ENCODE measurements at places on chromosomes 5 and 9.

DNA sequence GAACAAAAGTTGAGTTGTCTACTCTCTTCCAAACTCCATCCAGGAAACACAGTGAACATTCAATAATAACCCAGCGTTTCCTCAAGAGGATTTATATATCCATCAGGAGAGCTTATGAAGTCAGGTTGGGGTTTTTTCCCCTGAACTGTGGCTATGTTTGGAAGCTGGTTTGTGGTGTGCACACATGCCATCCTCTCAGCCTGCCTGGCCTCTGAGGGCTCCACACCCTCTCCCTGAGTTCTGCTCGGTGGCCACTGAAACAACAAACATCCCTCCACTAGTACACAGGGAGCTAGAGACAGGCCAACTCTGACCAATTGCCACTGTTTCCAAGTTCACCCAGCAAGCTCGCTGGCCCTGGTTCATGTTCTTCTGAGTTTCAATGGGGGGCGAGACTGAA is 35.7 kb downstream of the SMIM23 start:
- no peak for DNase-seq

- DNase-seq, result no peak
Observed at GRCh38 chr5:153823036-153823435, 215.7 kb downstream of the FAM114A2 start.

DNA sequence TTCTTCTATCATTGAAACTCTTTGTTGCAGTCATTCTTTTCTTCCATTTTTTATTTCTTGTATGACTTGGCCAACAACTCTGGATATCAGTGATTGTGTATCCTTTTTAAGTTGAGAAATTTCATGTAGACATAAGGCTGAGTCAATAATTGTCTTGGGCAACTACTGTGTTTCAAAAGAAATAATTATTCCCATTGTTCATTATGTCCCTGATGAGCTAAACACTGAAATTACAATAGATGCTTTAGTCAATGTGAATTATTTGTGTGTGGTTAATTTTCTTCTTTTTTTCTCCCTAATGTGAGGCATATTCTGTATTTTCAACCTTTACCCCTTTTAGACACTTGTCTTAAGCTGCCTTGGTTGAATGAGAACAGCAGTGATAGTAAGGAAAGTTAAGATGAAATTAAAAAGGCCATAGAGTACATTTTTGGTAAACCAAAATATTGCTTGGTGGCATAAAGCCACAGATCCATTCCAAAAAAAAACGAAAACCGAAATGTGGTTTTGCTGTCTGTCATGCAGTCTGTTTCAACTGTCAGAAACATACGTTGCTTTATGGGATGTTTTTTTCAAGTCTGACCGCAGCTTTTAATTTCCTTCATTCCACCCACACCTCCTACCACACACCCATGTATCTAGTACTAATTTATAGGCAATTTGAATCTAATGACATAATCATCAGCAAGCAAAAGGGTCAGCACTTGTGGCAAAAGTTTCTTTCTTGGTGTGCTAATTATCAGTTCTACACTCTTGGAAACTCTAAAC is 21.1 kb downstream of the TLE4 start:
- no peak for DNase-seq

- DNase-seq, result no peak
Observed at GRCh38 chr5:109328626-109329025, 81.1 kb downstream of the PJA2 start.

DNA sequence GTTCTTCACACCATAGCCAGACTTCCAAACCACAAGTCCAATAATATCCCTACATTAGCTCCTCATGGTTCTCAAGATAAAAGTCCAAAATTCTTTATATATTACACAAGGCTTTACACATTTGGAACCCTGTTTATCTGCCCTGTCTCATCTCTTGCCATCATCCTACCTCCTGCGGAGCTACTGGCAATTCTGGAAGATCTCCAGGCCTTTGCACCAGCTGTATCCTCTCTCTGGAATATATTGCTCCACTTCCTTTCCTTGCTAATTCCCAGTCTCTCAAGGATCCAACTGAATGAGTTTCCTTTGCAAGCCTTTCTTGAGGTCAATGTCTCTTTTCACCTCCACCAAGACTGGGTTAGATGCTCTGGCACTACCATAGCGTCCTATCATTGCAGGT is 41.3 kb upstream of the MIER3 start:
- no peak for DNase-seq

- no peak for DNase-seq
Observed at GRCh38 chr5:56419667-56420066, 186.5 kb upstream of the ANKRD55 start.

- no peak for DNase-seq
Observed at GRCh38 chr9:78970375-78970774, 601.4 kb upstream of the TLE4 start.

- no peak for DNase-seq
Observed at GRCh38 chr5:10666531-10667299, 94.3 kb downstream of the DAP start.

DNA sequence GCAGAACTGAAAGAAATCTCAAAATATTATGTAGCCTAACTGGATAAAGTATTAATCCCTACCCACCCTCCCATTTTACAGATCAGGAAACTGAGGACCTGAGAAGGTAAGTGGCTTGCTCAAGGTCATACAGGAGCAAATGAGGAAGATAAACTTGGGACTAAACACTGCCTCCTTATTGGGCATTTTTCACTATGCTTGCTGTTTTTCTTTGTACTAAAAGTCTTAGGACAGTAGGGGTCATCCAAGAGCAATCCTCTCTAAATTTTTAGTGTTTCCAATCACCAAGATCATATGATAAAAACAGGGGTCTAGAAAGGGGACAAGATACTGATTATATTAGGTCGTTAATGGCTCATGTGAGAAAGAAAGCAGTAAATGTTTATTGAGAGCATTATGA is 80.8 kb downstream of the RORB start:
- no peak for DNase-seq

- no peak for DNase-seq
Observed at GRCh38 chr9:78316166-78316892, 19.4 kb downstream of the PSAT1 start.

DNA sequence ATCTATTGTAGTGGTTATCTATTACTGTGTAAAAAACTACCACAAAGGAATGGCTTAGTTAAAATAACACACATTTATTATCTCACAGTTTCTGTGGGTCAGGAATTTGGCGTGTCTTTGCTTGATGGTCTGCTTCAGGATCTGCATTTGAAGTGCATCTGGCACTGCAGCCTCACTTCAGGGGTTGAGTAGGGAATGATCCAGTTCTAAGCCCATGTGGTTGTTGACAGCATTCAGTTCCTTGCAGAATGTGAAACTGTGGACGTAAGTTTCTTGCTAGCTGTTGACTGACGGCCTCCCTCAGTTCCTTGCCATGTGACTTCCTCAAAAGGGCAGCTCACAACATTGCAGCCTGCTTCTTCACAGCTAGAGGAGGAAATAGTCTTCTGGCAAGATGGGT is 2.1 kb upstream of the OGN start:
- no peak for DNase-seq

DNA sequence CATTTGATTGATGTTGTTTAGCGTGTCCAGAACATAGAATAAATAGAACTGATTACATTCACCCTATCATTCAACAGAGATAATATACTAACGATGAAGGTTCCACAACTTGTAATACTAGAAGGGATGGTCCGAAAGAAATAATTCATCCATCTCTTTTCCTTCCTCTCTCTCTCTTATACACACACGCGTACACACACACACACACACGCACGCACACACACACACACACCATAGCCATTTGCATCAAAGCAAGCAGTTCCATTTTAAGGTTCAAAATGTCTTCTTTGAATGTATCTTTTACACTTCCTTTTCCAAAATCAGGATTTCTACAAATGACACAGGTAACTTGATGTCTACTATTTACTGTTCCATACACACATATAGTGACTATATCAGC is 887 bp downstream of the GDA start:
- no peak for DNase-seq

- no peak for DNase-seq
Observed at GRCh38 chr9:131732636-131733289, 7.1 kb downstream of the RAPGEF1 start.

GRCh38 chr5:2736872-2737271 is 14.6 kb downstream of the IRX2 start:
- no peak for DNase-seq

DNA sequence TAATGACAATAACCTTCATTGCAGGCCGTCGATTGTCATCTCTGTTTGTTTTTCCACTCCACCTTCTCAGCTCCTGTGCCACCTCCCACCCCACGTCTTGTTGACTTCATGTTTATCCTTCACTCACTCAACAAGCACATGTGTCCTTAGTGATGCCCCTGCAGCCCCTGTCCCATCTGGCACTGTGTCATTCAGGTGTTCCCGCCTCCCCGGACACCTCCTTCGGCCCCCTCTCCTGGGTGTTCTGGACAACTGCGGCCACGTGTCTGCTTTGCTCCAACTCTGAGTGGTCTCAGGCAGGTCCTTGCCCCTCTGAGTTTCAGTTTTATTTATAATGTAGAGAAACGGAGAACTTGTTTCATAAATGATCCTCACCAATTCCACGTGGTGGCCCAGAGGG is 91.0 kb upstream of the COL5A1 start:
- DNase-seq, result no peak

DNA sequence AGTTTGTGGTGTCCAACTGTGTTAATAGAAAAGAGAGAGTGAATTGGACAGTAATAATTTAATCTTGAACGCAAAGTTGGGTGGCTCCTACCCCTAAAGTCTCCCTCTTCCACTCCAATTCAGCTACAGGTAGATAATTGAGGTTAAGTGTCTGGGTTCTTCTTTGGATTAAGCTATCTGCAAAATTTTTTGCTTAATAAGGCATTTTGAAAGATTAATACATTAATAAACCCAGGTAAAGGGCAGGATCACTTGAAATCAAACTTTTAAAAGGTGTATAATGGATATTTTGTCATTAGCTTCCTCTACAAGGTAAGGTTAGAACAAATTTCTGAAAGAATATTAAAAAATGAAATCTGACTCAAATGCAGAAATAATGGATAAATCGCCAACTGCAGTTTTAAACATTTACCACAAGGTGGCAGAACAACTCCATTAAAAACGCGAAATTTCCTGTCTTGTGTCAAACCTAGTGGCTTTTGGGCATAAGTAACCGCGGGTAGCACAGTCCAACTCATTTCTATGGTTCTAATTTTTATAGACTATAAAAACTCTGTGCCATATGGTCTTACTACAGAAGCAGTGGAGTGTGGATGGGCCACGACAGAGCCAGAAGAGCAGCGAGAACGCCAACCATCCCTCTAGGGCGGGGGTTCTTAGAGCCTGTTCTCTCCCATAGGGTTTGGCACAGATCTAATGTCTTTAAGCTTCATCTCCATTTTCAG is 276.5 kb downstream of the ARHGEF28 start:
- peak; percentile 67 for DNase-seq

GRCh38 chr5:57561231-57561842 is 78.7 kb upstream of the ACTBL2 start:
- no peak for DNase-seq

DNA sequence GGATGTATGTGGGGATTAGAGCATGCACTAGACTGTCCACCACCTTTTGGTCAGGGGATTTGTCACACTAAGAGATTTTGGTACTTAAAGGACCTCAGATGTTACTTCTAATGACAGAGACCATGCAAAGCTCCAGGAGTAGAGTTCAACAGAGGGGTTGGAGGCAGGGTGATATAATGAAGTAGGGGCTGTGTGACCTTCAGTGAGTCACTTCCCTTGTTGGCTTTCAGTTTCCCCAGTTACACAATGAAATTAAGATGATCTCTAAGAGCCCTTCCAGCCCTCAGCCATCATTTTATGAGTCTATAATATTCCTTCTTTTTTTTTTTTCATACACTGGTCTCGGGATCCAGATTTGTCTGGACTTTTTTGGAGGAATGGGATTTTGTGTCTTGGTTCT is 26.8 kb downstream of the GLRA1 start:
- no peak for DNase-seq

DNA sequence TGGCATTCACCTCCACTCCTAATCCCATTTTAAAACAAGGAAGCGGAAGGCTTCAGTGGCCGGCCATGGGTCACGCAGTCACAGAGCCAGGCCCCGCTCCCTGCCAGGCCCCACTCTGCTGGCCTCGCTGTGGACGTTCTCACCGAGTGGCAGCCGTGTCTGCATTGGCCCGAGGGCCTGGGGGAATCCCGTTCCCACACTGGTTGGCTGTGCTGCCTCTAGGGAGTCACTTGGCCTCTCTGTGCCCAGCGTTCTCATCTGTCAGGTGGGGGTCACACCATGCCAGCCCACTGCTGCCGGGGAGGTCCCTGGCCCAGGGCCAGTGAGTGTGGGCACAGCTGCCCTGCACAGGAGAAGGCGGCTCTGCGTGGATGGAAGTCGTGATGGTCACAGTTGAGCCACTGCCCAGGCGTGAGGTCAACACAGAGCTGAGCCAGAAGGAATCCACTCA is 13.4 kb upstream of the SLC9A3 start:
- DNase-seq, result no peak

- no peak for DNase-seq
Observed at GRCh38 chr9:72557549-72557948, 36.1 kb downstream of the TMC1 start.

DNA sequence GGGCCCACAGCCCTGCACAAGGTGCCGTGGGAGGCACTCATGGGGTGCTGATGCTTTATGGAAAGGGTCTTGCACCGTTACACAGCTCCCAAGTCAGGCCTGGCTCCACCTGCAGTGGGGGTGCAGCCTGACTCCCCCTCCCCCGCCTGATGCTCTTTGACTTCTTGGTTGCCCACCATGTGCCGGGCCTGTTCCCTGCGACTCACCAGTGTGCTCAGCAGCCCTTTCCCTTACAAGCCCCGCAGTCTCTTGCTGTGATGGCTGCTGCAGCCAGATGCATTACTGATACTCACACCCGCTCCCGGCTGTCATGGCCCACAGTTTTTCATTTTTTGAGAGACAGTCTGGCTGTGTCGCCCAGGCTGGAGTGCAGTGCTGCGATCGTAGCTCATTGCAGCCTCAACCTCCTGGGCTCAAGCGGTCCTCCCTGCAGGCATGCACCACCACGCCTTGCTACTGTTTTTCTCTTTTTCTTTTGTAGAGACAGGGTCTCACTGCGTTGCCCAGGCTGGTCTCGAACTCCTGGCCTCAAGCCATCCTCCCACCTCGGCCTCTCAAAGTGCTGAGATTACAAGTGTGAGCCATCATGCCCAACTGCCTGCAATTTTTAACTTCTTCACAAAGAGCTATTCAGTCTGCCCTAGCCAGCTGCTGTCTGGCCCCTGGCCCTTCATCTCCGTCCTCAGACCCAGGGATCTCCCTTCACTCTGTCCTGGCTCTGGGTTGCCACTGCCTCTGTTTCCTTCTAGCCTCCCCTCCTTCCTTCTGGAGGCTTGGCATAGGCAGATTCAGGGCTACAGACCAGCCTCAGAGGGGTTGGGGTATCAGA is 109.5 kb downstream of the RXRA start:
- DNase-seq, result no peak

GRCh38 chr5:168165221-168165914 is 126.1 kb upstream of the WWC1 start:
- peak; percentile 29 for DNase-seq

GRCh38 chr5:57777174-57777581 is 294.6 kb upstream of the ACTBL2 start:
- DNase-seq, result no peak

DNA sequence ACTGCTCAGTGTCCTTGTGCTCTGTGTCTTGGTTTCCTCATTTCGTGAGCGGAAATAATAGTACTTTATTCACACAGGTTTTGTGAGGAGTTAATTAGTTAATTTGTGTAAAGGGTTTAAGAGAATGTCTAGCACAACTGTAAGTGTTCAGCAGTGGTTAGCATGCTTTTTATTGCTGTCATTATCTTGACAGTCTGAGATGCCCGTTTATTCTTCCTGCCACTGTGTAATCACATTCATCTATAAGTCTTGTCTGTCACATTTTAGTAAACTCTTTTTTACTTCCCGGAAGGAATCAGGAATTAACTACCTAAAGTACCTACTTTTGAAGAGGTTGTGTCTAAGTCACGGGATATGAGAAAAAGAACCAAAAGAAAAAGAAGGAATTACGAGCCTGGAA is 38.0 kb downstream of the IQGAP2 start:
- no peak for DNase-seq

All from NCI-H774 (cell line).